Aortic smooth muscle cell (primary cell): ENCODE measurements at places on chromosomes 2 and 18. TPM values are rescaled to one million over a fixed set of nuclear protein-coding genes. Genes with fewer than 3 reads are reported as not detected.

The DLGAP1 gene
- total RNA-seq: 0.40 and 2.4 TPM in 2 replicates

The HTR2B gene
- total RNA-seq: 118 and 269 TPM in 2 replicates

The WDPCP gene
- 13.3 and 13.7 TPM in 2 replicates for total RNA-seq

The ATRAID gene
- 219 and 241 TPM in 2 replicates for total RNA-seq

The IL37 gene
- not detected in 2 replicates for total RNA-seq

The ASIC4 gene
- 0.12 TPM in 1 of 2 replicates, not detected in the other for total RNA-seq

The NAT8 gene
- total RNA-seq: not detected in 2 replicates

The PDE1A gene
- total RNA-seq: 88.3 and 95.7 TPM in 2 replicates

The NEU4 gene
- total RNA-seq: not detected in 2 replicates

The VIT gene
- total RNA-seq: 0.12 and 0.13 TPM in 2 replicates

The OSR1 gene
- 62.4 and 120 TPM in 2 replicates for total RNA-seq

The GAL3ST2 gene
- not detected in 2 replicates for total RNA-seq
